ENCODE measurements at places on chromosomes 2 and 18.
A peak's percentile ranks its signal among the peaks of the same experiment; 100 is the strongest.

DNA sequence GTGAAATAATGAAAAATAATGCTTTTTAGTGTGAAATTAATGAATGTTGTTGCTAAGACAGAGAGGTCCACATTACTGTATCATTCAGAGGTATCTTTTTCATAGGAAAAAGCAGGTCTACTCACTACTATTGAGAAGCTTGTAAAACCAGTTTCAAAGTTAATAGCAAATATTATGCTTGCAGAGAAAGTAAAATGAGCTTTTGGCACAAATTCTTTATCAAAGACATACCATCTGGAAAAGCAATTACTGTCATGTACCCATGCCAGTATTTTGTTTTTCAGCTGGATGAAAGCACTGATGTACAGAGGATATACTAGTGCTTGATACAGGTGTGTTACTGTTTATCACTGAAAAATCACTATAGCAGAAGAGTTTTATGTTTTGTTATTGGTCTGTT lies 77.5 kb downstream of the NCOA1 start:
- no peak for DNase-seq

DNA sequence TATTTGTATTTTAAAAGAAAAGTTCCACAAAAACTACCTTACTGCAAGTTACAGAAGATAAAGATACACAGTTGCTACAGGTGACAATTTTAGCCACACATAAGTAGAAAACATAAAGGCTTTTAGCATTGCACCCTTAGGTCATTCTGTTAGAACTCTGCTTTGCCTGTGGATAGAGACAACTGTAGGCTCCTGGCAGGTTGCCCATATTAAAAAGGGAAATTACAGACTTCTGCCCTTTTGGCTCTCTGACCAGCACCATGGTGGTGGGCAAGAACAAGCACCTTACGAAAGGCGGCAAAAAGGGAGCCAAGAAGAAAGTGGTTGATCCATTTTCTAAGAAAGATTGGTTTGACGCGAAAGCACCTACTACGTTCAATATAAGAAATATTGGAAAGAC lies 223.3 kb downstream of the MC4R start:
- DNase-seq: no peak

- DNase-seq: no peak
Measured at GRCh38 chr2:239835056-239835455, 190.1 kb downstream of the NDUFA10 start.

GRCh38 chr2:174193737-174194136 lies 54.6 kb downstream of the OLA1 start:
- no peak for DNase-seq

DNA sequence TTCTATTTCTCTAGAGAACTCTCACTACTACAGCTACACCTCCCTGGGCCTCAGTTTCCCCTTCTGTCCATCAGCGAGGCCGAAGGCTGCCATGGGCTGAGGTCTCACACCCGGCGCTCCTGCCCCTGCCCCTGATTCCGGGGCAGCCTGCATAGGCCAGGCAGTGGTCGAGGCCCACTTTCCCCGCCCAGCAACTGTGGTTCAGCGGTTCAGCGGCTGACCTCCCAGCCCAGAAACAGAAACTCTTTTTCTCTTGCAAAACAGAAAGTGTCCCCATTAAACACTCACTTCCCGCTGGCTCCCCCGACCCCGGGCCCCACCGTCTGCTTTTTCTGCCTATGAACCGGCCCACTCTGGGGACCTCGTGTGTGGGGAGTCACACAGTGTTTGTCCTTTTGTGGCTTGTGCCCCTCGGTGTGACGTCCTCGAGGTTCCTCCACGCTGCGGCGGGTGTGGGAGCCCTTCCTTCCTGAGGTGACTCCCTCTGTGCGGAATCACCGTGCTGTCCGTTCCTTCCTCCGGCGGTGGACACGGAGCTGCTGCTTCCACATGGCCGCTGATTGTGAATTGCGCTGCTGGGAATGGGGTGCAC lies 16.0 kb downstream of the PDCD1 start:
- DNase-seq: no peak

DNA sequence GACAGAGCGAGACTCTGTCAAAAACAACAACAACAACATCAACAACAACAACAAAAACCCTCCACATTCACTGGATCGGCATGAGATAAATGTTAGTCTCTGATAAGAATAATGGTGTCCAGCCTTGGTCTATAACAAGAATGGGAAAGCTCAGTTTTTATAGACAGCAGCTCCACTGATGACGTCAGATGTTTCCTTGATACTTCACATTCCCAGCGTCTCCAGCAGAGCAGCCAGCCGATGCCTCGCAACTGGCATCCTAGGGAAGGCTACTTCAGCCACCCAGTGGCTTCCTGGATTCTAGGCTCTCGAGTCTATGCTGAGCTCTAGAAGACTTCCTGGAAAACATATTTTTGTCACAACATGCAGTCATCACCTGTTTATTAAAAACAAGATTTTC lies 271.4 kb upstream of the SMIM21 start:
- DNase-seq: no peak

DNA sequence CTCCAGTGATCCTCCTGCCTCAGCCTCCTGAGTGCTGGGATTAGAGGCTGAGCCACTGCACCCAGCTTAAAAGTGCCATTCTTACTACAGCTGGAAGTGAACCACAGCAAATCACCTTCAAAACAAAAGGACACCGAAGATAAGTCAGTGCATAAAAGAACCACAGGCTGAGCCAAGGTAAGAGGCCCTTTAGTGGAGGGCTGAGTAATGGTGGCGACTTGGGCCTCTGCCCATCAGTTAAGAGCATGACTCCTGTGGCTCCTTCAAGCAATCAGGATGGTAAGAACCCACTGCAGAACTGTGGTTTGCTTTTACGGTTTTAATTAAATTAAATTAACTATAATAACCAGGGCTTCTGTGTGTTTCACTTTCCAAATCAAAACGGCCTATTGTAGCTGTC lies 75.1 kb downstream of the CTAGE1 start:
- no peak for DNase-seq

- DNase-seq: peak; percentile 24
Measured at GRCh38 chr2:143205106-143205764, 76.0 kb downstream of the ARHGAP15 start.

- DNase-seq: no peak
Measured at GRCh38 chr2:66217039-66217585, 217.8 kb upstream of the MEIS1 start.
